ENCODE measurements at places on chromosomes 6 and 20.

GRCh38 chr6:14270142-14270893 lies 152.7 kb downstream of the CD83 start:
- no peak for DNase-seq

- no peak for DNase-seq
These were observed 428 bp downstream of the CCM2L start for GRCh38 chr20:32010666-32011065.

DNA sequence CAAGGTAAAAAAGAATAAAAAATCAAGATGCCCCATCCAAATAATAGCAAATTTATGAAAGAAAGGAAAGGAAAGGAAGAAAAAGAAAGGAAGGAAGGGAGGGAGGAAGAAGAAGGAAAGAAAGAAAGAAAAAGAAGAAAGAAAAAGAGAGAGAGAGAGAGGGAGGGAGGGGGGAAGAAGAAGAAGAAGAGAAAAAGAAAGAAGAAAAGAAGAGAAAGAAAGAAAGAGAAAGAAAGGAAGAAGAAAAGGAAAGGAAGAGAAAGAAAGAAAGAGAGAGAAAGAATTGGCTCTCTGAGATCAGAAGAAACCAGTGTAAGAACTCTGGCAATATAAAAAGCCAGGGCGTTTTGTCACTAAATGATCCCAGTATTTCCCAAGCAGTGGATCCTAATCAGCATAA lies 401.7 kb downstream of the EPHA7 start:
- DNase-seq: no peak

DNA sequence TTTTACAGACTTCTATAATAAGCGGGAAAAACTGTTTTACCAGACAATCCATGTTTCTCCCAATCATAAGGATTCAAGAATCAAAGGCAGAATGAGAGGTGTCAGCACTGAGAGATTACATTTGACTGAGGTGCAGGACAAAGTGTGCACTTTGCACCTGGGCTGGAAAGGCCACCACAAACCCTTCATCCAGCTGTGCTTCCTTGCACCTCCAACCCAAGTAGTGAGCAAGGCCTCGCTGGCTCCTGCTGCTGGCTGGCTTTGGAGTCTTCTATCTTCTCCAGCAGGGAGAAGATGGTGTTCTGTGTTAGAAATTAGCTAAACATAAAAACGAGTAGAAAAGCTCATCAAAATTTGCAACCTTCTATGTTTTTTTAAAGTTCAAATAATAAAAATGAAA lies 77.7 kb downstream of the CHD6 start:
- DNase-seq: no peak

DNA sequence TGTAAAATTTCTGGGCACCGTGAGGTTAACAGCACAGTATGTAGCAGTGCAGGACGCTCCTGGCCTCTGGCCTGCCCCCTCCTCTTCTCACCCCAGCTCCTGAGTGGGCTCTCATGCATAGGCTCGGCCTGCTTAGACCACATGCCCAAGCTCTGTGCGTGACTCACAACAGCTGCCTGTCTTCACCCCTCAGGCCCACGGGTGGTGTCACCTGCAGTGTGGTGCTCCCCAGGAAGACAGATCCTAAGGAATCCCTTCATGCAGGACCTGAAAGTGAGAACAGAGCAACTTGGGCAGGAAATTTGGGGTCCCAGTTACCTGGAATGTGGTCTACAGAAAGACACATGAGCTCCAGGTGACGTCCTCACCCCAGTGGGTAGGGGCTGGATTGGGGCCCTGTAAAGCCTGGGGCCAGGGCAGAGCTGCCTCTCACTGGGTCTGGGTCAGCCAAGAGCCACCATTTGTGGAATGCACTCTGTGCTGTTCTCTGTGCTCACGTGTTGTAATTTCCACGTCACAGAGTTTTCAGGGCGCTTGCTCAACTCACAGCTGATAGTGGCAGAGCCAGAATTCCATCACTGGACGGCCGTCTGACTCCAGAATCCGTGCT lies 37.0 kb upstream of the PXDC1 start:
- no peak for DNase-seq

GRCh38 chr6:28867086-28867409 lies 56.7 kb downstream of the TRIM27 start:
- DNase-seq: peak; percentile 18

- no peak for DNase-seq
These were observed 8.2 kb upstream of the HRH3 start for GRCh38 chr20:62227977-62228958.

GRCh38 chr6:14738933-14739332 lies 506.9 kb upstream of the JARID2 start:
- no peak for DNase-seq

- DNase-seq: no peak
These were observed 1.1 kb upstream of the JPH2 start for GRCh38 chr20:44187772-44188709.

DNA sequence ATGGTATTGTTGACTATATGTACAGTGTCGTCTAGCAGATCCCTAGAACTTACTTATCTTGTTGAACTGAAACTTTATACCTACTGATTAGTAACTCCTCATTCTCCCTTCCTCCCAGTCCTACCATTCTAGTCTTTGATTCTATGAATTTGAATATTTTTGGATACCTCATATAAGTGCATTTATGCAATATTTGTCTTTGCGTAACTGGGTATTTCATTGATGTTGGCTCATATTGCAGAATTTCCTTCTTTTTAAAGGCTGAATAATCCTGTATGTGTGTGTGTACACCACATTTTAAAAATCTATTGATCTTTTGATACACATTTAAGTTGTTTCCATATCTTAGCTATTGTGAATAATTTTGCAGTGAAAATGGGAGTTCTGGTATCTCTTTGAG lies 119.9 kb downstream of the SOX4 start:
- DNase-seq: no peak

GRCh38 chr6:129606664-129607063 lies 103.3 kb downstream of the ARHGAP18 start:
- DNase-seq: no peak

DNA sequence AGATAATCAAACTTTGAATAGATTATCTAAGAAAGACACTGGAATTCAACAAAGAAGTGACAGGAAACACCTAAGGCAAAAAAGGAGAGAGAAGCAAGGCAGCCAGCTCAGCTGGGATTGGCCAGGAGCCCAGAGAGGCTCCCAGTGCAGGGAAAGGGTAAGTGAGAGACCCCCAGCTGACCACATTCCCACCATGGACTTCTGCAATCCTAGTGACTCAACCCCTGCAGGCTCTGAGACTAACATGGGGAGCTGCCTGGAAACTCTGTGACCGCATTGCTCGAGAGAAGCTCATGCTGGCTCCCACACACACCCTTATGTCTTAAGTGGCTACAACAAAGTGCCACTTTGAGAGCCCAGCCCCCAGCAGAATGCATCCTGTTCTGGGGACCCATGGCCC lies 215.1 kb downstream of the PACRG start:
- no peak for DNase-seq

DNA sequence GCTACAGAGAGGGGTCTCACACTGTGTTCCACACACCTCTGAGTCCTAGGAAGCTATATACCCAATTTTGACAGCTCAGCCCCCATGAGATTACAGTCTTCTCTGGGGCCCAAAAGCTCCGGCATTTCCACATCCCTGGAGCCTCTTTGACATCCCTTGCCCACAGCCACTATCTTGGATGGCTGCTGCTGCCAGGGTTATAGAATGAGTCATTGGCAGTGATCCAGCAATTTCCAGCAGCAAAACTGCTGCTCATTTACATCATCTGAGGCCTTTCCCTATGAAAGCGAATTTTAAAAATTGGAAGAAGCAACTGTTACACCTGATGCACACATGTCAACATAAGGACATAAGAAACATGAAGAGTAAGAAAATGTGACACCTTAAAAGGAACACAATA lies 590.7 kb downstream of the MEI4 start:
- no peak for DNase-seq

Measured in stimulated activated CD4-positive, alpha-beta T cell treated with anti-CD3 and anti-CD28 coated beads, Interleukin-2, amount 100 ng/mL, for 24 hours (primary cell).